GM12878 (cell line): ENCODE measurements at places on chromosomes 2 and 18. TPM values are rescaled to one million over a fixed set of nuclear protein-coding genes. Genes with fewer than 3 reads are reported as not detected.

GRCh38 chr2:98088261-98088660 is 1.3 kb downstream of the VWA3B start:
- DNase-seq, result no peak

PLB1 gene
- total RNA-seq, result 0.21 and 0.36 TPM in 2 replicates

DNA sequence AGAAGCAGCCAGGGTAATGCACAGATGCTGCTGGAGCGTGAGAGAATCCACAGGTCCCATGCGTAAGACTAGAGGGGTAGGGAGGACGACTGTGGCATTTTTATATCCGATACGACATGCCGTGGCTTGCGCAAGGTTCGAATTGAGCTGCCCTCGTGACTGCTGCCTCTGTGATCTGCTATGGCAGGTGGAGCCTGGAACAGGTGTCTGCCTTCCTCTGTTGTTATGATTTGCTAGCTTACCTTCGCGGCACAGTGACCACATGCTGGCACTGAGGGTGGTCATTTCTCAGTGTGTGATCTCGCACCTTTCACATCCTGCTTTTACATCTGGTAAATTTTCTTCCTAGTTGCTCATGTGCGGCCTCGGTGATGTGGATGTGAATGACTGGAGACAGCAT is 240.2 kb downstream of the ALPK2 start:
- DNase-seq, result no peak

DNA sequence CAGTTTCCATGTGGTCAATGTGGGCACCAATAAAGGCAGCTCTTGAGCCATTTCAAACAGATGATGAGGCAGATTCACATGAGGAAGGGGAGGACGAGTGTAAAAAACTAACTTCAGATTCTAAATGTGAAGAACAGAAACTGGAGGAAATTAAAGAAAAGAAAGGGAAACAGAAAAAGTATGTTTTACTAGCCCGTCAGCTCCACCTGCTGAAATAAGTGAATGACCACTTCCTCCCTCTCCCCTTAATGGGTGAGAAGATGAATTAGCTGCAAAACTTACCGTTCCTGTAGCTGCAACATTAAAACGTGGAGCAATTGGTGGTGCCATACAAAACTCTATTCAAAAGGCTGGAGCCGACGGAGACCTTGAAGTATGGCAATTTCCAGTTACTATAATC is 203.5 kb downstream of the UXS1 start:
- no peak for DNase-seq

DNA sequence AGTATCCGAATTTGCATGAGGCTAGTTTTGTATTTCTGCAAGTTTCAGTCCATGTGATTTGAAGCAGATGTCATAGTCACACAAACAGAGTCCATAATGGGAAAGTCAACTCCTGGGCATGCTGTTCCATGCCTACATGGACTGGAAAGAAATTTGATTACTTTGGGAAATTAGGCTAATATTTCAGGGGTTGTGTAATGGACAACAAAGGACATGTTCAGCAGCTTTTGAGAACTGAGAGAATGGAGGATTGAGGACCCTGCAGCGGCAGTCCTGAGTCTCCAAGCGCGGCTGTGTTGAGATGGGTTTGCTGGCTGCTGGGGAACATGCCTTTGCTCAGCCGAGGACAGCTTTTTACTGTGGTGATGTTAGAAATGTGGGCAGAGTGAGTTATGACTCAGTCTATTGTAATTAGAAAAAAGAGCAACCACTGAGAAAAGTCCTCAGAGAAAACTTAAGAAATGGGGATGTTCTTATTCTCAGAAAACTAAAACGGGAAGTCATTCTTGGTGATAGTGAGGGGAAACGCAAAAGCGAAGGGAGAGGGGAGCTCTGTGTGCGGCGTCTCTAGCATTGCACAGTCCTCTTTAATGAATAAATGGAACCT is 149.2 kb downstream of the FAM210A start:
- DNase-seq, result peak; percentile 90

SEMA4F gene
- total RNA-seq, result 3.0 and 3.6 TPM in 2 replicates

DNA sequence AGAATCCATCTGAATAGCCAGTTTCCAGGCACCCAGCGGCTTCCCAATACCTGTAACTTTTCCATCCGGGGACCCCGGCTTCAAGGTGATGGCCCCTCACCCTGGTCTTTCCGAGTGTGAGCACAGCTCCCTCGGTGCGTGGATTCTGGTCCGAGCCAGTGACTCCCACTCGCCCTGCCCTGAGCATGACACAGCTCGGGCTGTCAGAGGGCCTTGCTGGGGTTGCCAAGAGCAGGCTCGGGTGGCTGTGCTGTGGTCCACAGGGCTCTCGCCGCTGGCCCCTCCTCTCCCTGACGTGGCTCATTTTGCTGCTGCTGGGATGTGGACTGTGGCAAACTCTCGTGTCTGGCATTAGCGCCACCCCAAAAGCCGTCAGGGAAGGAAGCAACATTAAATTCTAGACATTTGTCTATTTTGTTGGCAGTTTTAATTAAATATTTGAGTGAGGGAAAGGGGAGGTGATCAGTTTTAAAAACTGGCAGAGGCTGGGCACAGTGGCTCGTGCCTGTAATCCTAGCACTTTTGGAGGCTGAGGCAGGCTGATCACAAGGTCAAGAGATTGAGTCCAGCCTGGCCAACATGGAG is 5.6 kb upstream of the ESPNL start:
- DNase-seq, result no peak

- DNase-seq, result no peak
Measured at GRCh38 chr2:8455236-8456150, 226.4 kb upstream of the ID2 start.

- no peak for DNase-seq
Measured at GRCh38 chr2:235218486-235218907, 266.7 kb downstream of the SH3BP4 start.

GALNT3 gene
- total RNA-seq, result 1.0 and 1.4 TPM in 2 replicates

DNA sequence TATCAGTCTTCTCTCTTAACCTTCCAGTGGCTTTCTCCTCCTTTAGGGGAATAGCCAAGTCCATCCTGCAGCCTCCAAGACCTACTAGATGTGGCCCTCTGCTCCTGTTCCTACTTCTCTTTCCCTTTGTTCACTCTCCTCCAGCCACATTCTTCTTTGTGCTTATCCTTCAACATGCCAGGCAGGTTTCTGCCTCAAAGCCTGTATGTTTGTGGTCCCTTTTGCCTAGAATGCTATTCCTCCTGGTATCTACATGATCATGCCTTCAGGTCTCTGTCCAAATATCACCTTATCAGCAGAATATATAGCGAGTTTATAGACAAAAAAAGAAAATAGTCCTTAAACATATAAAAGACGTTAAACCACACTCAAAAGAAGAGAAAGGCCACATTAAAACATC is 5.5 kb downstream of the LYG2 start:
- DNase-seq, result no peak

- DNase-seq, result no peak
Measured at GRCh38 chr18:77617694-77618093, 368.0 kb downstream of the GALR1 start.

DNA sequence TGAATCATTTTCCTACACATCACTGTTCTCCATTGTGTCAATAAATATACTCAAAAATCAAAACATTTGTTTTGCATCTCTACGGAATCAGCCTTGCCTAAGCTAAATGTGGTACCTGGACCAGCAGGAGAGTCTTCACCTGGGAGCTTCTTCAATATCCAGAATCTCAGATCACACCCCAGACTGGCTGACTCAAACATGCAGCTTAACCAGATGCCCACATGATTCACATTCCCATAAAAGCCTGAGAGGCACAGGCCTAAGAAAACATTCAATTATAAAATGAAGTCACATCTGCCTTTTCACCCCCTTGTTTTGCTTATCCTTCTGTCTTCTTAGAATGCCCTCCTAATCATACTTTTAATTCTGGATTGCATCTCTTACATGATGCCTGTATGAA is 1045.5 kb upstream of the NXPH2 start:
- DNase-seq, result no peak

- no peak for DNase-seq
Measured at GRCh38 chr2:37641582-37642171, 29.8 kb downstream of the CDC42EP3 start.

- DNase-seq, result no peak
Measured at GRCh38 chr18:2139691-2140090, 431.6 kb downstream of the METTL4 start.

GRCh38 chr2:29382486-29382885 is 267.3 kb downstream of the CLIP4 start:
- DNase-seq, result no peak

CHRNG gene
- not detected in 2 replicates for total RNA-seq

GPR39 gene
- total RNA-seq, result 0.08 and 0.23 TPM in 2 replicates

GPR55 gene
- total RNA-seq, result 26.8 and 30.1 TPM in 2 replicates

DNA sequence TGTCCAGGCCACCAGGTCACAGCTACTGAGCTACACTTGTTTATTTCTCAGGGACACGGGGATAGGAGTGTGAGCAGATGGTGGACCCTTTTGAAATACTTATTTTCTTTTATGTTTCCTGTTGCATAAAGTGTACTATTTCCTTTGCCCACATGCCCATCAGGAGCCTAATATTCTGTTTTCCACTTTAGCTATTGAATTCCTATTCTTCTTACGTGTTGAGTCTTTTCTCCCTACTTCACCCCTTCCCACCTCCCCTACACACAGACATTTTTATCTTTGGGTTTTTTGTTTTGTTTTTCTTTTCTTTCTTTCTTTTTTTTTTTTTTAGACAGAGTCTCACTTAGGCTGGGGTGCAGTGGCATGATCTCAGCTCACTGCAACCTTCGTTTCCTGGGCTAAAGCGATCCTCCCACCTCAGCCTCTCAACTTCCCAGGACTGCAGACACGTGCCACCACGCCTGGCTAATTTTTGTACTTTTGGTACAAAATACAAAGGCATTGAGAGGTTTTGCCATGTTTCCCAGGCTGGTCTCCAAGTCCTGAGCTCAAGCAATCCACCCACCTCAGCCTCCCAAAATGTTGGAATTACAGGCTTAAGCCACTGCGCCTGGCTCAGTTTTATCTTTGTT is 5.2 kb upstream of the GPR55 start:
- no peak for DNase-seq

DNA sequence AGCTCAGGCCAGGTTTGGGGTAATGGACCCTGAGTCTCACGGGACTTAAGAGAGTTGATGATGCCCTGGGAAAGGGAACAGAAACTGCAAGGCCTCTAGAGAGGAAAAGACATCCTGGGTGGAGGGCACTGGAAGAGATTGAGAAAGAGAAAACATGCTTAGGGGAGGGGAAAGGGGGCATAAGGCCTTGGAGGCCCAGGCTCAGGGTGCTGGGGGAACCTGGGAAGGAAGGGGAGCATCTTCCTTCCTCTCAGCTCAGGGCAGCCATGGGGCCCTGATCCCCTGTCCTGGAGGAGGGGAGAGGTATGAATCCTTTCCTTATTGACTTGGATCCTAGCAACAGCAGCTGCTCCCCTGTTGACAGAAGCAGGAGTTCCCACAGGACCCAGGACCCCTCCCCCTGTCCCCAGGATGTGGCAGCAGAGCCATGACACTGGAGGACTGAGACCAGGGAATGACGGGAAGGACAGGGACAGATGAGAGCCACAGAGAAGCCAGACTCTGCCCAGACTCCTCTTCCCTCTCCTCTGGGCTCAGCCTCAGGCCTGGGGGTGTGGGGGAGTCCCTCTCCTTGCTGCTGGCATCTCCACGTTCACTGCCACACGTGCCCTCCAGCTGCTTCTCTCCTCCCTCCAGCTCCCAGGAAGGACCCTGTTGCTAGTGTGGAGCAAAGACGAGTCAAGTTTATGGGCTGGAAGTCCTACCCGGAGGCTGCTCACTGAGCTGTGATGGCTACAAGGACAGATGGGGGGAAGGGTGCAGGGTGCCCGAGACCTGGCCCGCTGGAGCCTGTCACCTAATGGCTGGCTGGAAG is 815 bp downstream of the GPBAR1 start:
- DNase-seq, result no peak

NBEAL1 gene
- 6.6 and 10.0 TPM in 2 replicates for total RNA-seq

DNA sequence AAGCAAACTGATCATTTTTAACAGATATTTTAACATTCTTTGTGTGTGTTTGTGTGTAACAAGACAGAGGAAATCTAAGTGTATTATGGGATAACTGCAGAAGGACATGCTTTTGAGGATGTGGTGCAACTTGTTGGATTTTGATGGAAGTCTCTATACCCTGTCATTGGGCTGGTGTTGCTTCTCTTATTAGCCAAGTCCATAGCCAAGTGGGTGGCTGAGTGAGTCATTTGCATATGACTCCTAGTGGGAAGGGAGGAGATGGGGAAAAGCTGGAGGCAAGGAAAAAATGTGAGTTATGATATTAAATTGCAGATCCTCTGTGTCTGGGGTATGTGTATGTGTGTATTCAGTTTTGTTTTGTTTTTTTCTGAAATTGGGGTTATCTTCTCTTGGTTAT is 879.9 kb downstream of the DCC start:
- DNase-seq, result no peak
